ENCODE measurements at places on chromosomes 13 and 19.

DNA sequence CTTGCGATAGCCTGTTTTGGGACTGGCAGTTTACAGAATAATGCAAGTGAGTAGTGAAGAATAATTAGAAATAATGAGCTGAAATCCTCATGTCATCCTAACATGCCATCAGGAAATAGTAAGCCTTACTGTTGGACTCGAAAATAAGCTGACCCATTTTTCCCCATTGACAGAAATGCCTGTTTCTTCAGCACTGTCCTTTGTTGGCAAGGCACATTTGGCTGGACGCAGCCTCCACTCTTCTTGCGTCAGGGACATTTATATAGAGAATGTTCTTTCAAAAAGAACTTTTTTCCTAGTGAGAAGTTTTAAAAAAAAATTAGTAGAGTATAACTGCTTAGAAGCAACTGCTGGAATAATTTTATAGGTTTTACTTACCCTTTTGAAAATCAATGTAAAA is 47.1 kb downstream of the ARHGAP35 start:
- no peak for DNase-seq

DNA sequence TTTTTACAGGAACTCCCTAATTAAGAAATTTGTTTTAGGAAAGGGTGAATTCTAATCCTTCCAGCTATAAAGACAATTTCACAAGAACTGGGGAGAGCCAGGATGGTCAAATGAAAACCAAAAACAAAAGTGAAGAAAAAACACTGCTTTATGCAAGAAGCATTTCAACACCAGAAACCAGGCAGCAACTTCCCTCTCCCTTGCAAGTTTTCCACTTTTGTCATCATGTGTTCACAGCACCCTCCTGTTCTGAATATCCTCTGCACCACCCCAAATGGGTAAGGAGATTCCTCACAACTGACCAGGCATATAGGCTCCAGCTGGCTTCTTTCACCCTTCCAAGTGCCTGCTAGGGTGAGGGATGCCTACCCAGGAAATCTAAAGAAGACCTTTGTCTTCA is 328.1 kb downstream of the TBC1D4 start:
- no peak for DNase-seq

- DNase-seq, result no peak
Observed at GRCh38 chr13:20150561-20150960, 10.3 kb downstream of the GJA3 start.

GRCh38 chr13:111999352-111999751 is 67.6 kb upstream of the SOX1 start:
- DNase-seq, result no peak

GRCh38 chr13:78787190-78787589 is 128.2 kb upstream of the OBI1 start:
- no peak for DNase-seq

DNA sequence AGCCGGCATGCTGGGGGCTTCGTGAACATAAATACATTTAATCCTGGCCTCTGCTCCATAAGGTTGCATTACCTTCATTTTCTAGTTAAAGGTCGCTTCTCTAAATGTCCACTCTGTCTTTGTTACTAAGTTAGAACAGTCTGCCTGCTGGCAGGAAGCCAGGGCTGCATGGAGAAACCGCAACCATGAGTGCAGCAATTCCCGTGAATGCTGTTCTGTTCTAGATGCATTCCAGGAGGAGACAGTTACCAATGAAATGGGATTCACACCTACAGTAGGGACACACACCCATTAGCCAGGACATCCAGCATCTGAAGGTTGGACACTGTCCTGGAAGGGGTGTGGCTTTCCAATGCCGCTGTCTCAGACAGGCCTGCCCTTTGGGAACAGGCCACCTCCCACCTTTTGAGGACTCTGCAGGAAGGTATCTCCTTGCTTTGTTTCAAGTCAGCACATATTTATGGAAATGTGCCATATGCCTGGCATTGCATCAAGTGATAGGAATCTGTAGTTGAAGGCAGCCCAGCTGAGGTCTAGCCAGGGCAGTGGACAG is 129.7 kb downstream of the SLC7A1 start:
- DNase-seq, result no peak

DNA sequence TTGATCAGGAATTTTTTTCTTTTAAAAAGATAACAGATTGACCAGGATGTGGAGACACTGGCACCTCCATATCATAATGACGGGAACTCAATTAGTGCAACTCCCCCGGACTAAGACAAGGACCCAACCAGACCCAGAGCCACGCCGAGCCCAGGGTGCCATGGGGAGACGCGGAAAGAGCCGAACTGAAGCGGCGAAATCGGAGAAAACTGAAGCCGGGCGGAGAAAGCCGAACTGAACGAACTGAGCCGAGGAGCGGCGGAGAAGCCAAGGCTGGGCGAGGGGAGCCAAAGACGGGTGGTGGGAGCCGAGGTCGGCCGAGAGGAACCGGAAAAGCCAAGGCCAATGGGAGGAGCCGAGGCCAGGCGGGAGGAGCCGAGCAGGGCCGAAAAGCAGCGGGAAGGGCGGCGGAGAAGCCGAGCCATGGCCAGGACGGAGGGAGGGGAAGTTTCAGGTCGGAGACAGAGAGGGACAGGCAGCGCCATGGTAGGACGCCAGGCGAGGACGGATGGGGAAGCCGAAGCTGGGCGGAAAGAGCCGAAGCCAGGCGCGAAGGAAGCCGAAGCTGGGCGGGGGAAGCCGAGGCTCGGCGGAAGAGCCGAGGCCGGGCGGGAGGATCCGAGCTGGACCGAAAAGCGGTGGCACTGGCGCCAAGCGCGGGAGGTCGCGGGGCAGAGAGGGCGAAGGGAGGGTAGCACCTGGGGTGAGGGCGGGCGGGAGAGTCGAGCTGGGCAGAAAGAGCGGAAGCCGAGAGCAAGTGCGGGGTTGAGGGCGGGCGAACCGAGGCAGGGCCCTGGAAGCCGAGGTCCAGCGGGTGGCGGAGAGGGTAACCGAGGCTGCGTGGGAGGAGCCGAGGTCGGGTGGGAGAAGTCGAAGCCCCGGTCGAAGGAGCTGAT is 29.4 kb downstream of the ZNF557 start:
- peak; percentile 70 for DNase-seq

DNA sequence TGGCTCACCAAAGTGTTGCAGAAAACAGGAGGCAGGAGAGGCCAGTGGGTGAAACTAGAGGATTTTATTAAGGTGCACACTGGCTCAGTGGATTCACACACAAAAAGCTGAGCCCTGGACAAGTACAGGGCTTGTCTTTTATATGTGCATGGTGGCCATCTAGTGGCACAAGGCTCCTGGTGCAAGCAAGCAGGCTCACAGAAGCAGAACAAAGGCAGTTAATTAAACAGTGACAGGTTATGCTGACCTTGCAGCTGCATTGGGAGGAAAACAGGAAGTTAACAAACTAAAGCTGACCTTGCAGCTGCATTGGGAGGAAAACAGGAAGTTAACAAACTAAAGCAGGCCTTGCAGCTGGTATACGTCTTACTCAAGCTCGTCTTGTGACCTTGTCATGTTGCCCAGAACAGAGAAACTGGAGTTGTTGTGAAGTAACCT is 65.3 kb upstream of the ZNF681 start:
- no peak for DNase-seq

GRCh38 chr19:10393137-10393536 is 10.2 kb downstream of the CDC37 start:
- no peak for DNase-seq

DNA sequence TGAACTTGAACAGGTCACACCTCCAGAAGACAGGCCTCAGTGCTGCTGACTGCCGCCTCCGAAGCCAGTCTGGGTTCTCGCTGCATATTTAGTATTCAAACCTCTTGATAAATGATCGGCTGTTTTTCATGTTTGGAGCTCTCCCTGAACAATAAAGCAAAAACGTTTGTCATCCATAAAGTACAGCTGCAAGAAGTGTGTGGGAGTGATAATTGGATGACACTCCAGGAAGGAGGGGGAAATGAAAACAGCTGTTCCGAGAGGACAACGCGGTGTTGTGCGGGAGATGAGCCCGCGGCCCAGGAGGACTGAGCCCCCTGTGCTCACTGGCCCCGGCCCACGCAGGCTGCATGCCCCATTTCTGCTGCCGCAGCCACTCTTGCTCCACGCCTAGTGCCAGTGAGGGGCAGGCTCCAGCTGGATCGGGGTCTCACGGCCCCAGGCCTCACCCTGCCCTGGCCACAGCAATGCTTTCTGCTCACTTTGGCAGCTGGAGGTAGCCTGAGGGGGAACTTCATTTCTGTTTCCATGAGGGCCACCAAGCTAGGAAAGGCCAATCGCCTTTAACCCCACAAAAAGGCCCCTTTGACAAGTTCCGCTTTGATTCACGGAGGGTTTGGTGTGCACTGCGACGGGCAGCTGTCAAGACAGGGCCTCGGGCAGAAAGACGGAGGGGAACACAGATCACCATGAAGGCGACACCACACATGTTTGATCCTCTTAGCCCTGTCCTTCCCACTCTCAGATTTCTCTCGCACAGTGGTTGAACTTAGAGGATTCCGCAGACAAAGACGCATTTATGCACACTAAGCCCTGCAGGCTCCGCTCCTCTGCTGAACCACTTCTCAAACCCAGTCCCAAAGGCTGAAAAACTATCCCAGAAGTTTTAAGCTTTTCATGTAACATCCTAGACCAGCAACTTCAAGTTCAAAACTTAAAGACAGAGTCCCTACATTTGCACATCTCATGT is 537.6 kb downstream of the EFNB2 start:
- no peak for DNase-seq

- DNase-seq, result no peak
Observed at GRCh38 chr13:53847502-53847901, 818.9 kb downstream of the OLFM4 start.

- no peak for DNase-seq
Observed at GRCh38 chr19:38247734-38248268, 8.4 kb downstream of the PPP1R14A start.

DNA sequence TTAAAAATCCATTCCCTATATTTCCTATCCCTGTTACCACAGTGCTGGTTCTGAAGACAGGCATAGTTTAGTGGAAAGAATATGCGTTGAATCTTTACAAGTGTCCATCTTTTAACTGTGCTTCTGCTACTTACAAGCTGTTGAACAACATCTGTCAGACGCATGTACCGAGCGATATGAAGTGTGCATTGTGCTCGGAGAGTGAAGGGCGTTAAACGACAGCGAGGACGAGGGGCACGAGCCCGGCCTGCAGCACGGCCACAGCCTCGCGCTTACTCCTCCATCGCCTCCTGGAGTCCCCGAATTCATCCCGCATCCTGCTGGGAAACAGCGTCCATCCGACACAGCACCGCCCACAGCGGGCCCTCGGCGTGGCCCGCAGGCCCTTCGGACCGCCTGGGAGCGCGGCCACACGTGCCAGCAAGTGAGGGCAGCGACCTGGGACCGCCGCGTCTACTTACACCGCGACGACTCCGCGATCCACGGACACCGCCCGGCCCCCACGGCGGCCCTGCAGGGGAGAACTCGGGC is 514 bp downstream of the PCID2 start:
- no peak for DNase-seq

DNA sequence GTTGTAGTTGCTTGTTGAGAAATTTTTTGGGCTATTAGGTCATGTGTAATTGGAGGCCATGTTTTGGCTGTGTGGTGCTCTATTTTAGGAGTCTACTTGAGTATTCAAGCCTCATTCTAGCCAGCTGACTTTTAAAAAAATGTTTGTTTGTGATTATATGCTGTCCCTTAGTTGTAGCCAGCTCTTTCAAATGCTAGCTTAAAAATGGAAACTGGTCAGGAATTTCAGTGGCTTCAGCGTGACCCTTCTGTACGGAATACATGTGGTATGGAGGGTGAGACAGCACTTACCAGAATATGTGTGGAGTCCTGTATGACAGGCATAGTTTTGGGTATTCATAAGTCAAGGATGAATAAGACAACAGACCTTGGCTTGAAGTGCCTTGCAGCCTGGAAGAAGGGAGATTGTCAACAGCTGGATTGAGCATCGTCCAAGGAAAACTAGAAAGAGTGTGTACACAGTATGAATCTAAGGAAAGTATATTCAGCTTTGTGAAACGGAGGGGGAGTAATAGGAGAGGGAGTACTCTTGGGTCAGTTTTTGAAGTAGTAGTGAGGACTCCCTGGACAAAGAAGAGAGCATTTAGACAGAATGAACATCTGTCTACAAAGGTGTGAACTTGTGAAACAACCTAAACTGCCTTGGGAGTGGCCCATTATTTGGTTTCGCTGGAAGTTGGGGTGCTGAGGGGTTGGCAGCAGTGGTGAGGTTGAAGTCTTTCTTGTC is 20.0 kb upstream of the WTIP start:
- DNase-seq, result no peak

DNA sequence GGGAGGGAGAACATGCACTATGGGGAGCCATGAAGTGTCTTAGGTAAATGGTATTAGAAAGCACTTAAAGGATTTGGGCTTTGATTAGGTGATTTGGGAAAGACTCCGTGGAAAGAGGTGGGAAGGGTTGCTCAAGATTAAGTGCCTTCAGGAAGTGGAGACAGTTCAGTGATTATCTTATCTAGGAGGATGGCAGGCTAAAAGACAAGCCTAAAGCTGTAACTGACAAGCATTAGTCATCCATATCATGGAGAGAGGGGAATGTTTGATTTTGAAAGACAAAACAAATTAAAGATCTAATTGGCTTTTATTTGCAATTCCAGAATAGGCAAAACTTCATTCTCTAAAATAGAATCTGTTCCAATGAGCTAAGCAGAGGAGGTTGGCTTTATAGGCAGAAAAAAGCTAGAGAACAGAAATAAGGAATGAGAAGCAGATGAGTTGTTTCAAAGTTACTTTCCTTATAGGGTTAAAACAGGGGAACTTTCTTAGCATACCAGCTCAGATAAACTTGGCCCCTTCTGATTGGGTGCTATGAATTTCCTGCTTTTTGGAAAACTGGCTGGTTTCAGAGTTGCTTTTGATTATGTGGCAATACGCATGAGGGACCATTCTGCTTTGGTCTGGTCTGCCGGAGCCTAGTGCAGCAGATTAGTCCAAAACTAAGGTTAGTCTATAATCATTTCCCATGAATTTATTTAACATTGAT is 1.8 kb upstream of the DIAPH3 start:
- no peak for DNase-seq

DNA sequence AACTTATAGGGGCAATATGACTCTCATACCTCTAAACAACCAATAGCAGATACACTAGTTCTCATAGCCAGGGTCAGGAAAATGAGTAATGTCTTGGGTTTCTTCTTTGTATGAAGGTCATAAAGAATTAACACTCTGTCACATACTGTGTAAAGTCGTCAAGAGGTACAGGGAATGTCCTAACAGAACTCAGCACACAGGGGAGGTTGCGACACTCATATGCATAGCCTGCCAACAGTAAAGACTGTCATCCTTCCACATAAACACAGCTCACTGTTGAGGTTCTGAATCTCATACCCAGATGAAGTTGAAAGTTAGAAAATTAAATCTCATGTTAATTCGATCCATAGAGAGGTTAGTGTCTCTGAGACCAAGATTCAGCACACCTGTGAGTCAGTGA is 34.2 kb upstream of the ZNF254 start:
- DNase-seq, result no peak

GRCh38 chr13:95391785-95392184 is 90.5 kb upstream of the ABCC4 start:
- DNase-seq, result no peak

- no peak for DNase-seq
Observed at GRCh38 chr19:34556488-34556887, 74.9 kb downstream of the WTIP start.
